ENCODE measurements at places on chromosomes 2 and 18.

DNA sequence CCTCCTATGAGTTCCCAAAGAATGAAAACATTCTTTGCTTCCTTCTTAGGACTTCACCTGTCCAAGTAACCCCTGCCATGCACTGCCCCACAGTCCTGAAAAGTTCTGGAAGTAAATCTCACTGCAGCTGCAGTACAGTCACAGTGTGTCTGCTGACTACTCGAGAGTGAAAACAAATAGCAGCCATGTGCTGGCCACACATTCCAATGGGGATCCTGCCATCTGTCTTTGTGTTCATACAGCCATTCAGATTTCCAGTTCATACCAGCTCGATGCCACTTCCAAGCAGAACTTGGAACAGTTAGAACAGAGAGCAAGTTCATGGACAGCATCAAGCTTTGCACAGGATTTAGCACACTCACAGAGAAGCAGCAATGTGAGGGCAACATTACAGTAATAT is 629.9 kb upstream of the ACVR2A start:
- no peak for DNase-seq

DNA sequence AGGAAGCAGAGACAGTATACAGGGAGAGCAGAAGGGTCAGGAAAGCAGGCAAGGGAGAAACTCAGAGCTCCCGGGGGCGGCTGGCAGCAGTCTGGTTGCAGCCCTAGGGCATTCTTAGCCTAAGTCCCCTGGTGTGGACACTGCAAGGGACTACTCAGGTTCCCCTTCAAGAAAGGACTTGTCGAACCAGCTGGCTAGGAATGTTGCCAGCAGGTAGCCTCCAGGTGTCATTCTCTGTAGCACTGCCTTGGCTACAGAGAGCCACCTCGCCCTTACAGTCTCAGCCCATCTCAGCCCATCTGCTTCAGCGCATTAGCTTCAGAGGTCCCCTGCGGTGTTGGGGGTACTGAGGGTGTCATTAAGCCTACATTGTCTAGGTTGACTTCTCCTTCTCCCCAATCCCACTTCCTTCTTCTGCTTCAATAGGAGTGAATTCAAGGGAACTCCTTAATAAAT is 11.3 kb upstream of the TMSB10 start:
- no peak for DNase-seq

GRCh38 chr2:237819231-237819630 is 20.7 kb downstream of the RBM44 start:
- no peak for DNase-seq

GRCh38 chr2:71507476-71507875 is 54.1 kb downstream of the DYSF start:
- no peak for DNase-seq

DNA sequence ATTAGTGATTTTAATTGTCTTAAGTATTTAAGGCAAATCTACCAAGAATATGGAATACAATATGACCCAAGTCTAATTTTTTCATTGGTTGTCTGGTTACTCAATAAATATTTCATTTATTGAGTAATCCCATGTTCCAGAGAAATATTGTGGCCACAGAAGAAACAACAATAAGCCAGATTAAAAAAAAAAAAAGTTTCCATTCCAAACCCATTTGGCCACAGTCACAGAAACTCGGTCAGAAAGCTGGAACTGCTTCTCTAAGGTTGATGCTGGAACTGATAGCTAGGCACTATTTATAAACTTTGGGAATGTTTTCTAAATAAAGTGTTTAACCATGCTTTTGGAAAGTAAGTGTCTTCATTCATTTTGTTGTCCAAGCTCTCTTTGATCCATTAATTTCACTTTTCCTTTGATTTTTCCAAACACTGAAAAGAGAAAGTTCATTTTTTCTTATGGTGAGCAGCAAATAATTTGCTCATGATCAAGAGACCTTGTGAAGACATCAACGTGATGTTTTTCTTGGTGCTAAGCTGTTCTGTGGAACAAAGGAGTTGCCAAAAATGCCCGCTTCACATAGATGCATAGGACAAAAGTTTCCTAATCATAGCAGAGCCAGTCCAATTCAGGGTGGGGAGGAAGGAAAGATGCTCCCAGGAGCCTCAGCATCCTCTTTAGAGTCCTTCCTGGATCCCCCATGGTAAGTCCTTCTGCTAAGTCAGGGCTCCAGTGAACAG is 72.1 kb upstream of the CCBE1 start:
- DNase-seq, result no peak

- no peak for DNase-seq
Measured at GRCh38 chr2:161570424-161571050, 53.7 kb upstream of the SLC4A10 start.

DNA sequence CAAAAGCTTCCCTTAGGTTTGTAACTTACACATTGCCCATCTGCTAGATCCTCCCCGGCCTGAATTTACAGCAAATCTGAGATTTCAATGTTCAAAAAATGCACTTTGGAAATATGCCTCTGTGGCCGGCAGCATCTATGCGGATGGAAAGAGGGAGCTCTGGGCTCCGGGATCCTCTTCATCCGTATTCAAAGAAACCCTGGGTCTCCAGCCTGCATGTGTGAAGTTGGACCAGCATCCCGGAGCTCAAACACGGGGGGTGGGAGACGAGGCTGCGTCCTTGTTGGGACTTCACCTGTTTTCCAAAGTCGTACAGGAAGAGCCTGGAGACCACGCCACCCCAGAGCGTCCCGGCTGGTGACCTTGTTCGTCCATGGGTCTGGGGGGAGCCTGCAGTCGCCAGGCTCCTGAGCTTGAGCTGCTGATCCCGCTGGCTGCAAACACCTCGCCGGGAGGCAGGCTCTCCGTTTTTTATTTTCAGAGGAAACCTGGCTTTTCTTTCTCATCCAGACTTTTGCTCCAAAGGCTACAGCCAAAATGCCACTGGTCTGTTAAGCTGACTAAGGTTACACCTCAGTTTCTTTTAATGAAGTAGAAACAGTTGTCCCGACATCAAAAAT is 77.4 kb downstream of the PTGR3 start:
- DNase-seq, result no peak

DNA sequence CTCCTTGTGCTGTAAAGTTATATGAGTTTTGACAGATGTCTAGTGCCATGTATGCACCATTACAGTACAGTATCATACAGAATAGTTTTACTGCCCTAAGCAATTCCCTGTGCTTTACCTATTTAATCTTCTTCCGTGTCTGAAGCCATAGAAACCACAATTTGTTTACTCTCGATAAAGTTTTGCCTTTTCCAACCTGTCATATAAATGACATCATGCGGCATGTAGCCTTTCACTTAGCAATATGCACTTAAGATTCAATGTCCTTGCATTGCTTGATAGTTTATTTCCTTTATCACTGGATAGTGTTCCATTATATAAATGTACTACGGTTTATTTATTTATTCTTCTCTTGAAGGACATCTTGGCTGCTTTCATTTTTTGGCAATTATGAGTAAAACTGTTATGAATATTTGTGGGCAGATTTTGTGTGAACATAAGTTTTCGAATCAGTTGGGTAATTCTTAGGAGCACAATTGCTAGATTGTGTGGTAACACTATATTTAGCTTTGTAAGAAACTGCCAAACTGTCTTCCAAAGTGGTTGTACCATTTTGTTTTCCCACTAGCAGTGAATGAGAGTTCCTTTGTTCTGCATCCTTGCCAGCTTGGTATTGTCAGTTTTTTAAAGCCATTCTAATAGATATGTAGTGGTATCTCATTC is 136.8 kb upstream of the MAP3K20 start:
- no peak for DNase-seq

- DNase-seq, result peak; percentile 62
Measured at GRCh38 chr18:8830067-8831060, 125.0 kb downstream of the MTCL1 start.

GRCh38 chr2:68574202-68574791 is 69.1 kb upstream of the PROKR1 start:
- no peak for DNase-seq

GRCh38 chr2:163200741-163201140 is 362.2 kb upstream of the KCNH7 start:
- DNase-seq, result no peak

DNA sequence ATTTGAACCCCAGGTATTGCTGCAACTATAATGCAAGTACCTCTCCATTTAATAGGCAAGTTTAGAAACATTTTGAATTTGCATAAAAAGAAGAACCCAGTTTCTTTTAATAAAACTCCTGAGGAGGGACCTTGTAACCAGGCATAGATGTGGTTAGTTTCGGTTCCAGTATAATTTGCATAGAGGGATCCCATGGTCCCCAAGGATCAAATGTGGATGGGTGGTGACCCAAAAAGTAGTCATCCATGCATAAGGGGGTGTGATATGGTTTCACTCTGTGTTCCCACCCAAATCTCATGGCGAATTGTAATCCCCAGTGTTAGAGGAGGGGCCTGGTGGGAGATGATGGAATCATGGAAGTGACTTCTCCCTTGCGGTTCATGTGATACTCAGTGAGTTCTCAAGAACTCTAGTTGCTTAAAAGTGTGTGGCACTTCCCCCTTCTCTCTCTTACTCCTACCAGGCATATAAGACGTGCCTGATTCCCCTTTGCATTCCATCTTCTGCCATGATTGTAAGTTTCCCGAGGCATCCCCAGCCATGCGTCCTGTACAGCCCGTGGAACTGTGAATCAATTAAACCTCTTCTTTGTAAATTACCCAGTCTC is 40.2 kb upstream of the SKA1 start:
- no peak for DNase-seq

DNA sequence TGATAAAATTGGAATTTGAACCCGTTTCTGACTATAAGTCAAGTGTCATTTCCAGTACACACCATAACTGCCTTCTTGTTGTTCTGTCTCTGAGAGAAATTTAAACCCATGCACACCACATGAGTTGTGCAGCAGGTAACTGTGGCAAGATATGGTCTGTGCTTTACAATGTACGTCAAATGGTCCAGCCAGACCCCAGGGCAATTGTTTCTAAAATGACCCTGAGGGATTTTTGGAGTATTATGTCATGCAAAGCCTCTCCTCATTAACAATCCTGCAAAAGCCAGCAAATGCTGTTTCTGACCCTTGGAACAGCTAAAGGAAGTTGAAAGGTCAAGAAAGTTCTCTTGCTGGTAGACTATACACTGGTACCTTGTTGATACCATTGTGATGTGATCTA is 47.7 kb upstream of the WIPF1 start:
- DNase-seq, result no peak

GRCh38 chr2:76450024-76450475 is 739.3 kb upstream of the GCFC2 start:
- no peak for DNase-seq

- DNase-seq, result peak; percentile 54
Measured at GRCh38 chr2:232276084-232276732, 102.3 kb upstream of the ALPP start.

DNA sequence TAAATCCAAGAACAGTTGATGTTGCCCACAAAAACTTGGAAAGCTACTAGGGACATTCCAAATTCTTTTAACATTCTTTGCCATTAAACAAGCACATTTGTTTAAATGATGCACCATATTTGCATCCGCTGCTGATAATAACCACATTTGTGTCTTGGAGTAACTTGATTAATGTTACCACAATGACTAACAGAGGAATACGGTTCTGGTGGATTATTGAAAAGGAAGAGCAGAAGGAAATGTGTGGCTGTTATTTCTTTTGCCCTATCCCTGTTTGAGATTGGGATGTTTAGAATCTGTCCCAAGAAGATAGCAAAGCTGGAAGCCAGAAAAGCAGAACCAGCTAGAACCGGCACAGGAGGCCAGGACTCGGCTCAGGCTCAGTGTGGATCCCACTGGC is 39.2 kb upstream of the RASGRP3 start:
- no peak for DNase-seq

DNA sequence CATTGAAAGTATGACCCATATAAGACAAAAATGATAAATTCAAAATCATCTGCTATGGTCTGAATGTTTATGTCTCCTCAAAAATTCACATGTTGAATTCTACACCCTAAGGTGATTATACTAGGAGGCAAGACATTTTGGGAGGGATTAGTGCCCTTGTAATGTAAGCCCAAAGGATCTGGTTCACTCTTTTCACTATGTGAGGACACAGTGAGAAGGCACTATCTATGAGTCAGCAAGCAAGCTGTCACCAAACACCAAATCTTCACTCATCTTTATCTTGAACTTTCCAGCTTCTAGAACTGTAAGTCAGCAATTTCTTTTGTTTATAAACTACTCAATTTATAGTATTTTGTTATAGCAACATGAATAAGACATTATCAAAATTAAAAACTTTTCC is 284.7 kb upstream of the ZC3H15 start:
- no peak for DNase-seq

- peak; percentile 84 for DNase-seq
Measured at GRCh38 chr2:159616286-159616701, at the start of gene BAZ2B. Gene BAZ2B (minus strand): TSS chr2:159616548. CDS start chr2:159478719, 137,829 bp downstream.

DNA sequence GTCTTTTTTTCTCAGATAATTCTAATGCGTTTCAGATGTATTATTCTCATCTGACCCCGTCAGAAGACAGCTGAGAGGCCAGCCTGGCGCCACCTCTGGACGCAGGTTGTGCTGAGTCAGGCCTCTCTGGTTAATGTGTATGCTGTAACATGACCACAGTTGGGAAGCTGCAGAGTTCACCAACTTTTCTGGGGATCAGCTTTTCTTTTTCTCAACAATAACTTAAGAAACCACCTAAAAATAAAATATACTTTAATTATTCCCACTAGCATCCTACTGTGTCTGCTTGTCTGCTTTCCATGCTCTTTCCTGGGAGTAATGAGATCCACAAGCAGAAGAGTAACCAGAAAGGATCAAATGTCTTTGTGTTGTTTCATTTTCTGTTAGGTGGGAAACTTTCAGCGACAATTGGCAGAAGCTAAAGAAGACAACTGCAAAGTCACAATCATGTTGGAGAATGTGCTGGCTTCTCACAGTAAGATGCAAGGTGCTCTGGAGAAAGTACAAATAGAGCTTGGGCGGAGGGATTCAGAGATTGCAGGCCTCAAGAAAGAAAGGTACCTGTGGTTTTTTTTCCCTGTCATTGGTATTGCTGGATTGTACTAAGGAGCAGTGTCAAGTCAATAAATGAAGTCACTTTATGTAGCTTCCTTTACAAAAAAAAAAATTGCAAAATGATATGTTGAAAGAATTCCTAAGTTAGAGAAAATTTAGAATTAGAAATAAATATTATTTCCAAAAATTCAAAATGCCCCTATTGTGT is 79.8 kb downstream of the CCDC150 start:
- DNase-seq, result no peak

- DNase-seq, result peak; percentile 38
Measured at GRCh38 chr18:48657447-48658120, 118.8 kb downstream of the CTIF start.

DNA sequence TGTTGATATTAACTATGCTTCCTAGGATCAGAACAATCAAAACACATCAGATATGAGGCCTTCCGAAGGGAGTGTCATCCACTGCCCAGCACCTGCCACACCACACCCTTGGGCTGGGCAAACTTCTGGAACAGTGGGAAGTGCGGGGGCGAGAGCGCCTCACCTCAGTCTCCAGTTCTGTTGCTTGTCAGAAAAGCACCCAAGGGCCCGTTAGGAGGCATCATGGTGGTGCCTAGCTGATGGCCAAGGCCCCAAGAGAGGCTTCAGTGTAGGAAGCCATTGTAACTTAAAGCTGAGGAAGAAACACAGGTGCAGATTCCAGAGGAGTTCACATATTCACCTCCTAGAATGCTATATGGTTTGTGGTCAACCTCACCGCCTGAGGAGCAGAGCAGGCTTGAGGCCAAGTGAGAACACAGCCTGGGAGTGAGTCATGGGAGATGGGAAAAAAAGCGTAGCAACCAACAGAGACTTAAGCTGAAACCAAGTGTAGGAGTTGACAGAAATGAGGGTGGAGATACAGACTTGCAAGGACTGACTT is 85.1 kb upstream of the ATL2 start:
- DNase-seq, result no peak

GRCh38 chr2:2172516-2172915 is 158.6 kb downstream of the MYT1L start:
- DNase-seq, result no peak

- no peak for DNase-seq
Measured at GRCh38 chr2:32937602-32938448, 8.9 kb upstream of the LTBP1 start.

- DNase-seq, result no peak
Measured at GRCh38 chr2:190837420-190837819, 43.2 kb upstream of the GLS start.

Data from G401 (cell line).